ENCODE measurements at places on chromosomes 2 and 18.

DNA sequence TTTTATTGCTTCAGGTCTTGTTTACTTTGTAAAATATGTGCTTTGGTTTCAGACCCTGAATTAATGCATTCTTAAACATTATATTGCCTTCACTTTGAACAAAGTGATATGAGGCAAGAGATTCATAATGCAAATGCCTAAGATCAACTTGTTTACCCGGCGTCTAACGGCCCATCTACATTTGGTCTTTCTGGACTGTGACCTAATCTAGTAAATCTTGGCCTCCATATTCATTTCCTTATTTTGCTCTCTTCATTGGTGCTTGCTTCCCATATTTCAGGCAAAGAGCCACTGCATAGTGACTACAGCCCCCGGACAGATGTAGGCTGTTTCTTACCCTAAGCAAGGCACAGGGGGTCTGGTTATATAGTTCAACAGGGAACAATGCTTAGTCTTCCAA, 53.0 kb upstream of the SLC39A10 start:
- DNase-seq = no peak

DNA sequence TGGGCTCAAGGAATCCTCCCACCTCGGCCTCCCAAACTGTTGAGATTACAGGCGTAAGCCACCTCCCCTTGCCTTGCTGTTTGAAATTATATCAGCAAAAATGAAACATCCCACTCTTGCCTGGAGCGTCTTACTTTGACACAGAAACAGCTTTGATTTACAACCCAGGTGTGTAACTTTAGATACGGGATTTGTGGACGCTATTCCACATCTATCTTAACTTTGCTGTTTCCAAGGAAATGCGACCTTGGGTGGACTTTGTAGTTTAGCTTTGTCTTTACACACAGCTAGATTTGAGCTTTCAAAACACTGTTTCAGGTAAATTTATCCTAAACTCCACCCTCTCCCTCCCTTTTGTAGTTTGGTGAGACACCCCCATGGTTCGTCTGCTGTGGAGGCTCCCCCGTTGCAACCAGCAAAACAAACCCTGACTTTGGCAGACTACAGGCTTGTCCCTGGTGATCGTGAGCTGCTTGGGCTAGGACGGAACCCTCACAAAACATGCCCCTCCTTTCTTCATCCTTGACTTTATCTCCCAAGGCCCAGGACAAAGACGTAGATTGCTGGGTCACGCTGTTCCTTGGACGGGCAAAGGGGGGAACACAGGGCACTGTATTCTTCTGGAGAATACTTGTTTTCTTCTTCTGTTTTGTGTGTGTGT, 5.5 kb upstream of the MSH6 start:
- DNase-seq = no peak

DNA sequence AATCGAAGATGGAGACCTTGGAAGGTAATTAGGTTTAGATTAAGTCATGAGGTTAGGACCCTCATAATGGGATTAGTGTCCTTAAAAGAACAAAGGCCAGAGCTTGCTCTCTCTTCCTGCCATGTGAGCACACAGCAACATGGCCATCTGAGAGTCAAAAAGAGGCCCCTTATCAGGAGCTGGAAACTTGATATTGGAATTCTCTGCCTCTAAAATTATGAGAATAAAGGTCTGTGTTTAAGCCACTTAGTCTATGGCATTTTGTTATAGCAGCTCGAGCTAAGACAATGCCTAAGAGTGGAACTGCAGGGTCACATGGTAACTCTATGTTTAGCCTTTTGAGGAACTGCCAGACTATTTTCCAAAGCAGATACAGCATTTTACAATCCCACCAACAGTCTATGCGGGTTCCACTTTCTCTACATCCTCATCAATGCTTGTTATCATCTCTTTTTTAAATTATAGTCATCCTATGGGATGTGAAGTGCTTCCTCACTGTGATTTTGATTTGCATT, 42.4 kb downstream of the THADA start:
- DNase-seq = no peak

GRCh38 chr18:13393338-13393737, 174.8 kb downstream of the LDLRAD4 start:
- DNase-seq = no peak

DNA sequence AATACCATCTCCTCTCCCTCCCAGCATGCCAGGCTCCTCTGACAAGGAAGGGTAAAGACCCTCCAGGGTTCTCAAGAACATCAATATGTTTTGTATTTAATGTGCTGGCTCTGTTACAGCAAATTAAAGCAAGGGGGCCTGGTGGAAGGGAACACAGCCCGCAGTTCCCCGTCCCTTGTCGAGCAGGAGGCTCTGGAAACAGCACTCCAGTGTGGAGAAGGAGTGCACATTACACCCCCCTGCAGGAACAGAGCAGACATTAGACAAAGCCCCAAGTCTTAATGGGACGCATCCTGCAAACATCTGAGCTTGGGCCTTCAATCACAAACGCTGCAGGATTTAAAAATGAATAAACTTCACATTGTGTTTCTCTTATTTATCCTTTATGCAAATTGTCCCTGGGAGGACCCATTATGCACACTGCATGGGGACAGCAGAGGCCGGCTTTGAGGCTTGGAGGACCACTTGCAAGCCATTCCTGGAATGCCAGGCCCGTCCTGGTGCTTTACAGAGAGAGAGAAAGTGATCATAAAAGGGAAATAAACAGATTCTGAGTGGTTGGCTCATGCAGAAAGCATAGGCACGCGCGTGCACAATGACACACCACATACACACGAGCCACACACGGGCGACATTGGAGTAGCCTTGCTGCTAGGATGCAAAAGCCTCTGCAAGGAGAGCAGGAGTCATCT, 328.7 kb downstream of the SMAD2 start:
- no peak for DNase-seq

DNA sequence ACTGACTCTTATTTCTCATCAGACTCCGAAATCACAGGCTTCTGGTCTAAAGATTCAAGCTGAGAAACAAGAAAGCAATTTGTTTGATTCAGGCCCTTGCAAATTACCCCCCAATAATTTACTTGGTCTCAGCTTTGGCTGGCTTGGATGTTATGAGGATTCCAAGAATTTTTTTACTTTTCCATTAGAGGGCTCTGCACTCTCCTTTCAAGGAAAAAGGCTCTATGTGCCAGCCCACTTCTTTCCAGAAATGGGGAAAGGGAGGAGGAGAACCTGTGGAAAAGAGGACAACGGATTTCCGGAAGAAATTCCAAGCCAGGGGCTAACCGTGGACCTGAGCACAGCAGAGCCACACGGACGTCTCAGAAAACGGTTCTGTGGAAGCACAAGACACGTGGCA, 44.4 kb downstream of the BCL11A start:
- DNase-seq = no peak

DNA sequence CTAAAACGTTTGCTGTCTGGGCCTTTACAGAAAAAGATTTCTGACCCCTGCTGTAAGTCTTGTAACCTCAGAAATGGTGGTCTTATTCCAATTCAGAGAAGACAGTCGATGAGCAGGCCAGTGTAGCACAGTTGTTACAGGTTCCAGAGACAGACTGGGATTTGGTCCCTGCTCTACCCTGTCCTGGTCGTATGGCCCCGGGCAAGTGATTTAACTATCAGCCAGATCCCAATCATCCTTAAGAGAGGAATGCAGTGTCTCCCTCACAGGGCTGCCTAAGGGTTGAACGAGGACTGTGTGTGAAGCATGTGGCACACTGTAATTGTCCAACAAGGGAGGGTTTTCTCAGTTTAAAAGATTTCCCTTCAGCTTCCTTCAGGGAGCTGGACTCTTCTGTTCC, 47.2 kb downstream of the HK2 start:
- DNase-seq = no peak

- no peak for DNase-seq
These were observed 233.9 kb upstream of the CNTNAP5 start for GRCh38 chr2:123791207-123791606.

GRCh38 chr18:45103319-45104048, 422.8 kb downstream of the SETBP1 start:
- no peak for DNase-seq

Data from activated CD8-positive, alpha-beta memory T cell treated with anti-CD3 and anti-CD28 coated beads, Interleukin-2, amount 50 U/mL, for 4 hours (primary cell).